ENCODE measurements at places on chromosomes 3 and 15.

GRCh38 chr3:82521657-82522056 lies 760.2 kb upstream of the GBE1 start:
- DNase-seq: no peak

GRCh38 chr3:112813016-112813415 lies 33.6 kb downstream of the CD200R1L start:
- no peak for DNase-seq

GRCh38 chr3:119315600-119316312 lies 21.6 kb downstream of the ARHGAP31 start:
- DNase-seq: no peak

DNA sequence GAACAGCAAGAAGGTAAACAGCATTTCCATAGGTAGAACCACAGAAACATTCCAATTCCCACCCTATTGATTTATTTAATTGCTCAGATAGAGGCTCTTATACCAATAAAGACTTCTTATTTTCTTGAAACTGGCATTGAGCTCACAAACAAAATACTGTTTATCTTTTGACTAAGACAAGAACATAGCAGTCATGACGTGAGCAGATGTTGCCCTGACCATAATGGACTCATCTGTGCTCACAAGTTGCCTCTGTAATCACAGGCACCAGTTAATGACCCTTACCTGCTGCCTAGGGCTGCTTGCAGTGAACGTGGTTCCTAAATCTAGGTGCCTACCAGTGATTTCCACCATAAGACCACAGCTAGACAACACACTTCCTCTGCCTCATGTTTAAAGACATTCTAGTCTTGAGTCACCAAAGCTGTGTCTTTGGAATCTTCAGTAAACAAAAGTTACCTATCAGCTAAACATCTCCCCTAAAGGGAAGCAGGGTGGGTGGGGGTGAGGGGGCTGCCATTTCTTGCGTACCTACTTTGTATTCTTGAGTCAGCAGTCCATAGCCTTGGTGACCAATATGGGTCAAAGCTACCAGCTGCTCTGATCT lies 2.1 kb downstream of the FYCO1 start:
- DNase-seq: no peak

- DNase-seq: no peak
These were observed 799 bp downstream of the ABI3BP start for GRCh38 chr3:100992231-100993012.

DNA sequence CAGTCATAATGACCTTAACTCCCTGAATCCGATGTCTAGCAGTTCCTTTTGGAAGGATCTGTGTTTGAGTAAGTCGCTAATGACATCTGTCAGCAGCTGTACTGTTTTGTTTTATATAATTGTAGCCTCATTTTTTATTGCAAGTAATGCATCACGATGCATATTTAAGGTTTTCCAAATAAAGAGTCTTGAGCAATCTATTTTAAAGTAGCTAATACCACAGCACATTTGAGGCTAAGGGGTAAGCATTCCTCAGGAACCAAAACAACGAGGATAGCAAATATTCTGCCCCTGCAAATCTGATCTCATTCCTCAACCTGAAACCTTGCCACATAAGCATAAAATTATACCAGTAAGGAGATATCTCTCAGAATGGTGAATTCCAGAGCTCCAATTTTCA lies 98.7 kb downstream of the TBC1D5 start:
- no peak for DNase-seq

DNA sequence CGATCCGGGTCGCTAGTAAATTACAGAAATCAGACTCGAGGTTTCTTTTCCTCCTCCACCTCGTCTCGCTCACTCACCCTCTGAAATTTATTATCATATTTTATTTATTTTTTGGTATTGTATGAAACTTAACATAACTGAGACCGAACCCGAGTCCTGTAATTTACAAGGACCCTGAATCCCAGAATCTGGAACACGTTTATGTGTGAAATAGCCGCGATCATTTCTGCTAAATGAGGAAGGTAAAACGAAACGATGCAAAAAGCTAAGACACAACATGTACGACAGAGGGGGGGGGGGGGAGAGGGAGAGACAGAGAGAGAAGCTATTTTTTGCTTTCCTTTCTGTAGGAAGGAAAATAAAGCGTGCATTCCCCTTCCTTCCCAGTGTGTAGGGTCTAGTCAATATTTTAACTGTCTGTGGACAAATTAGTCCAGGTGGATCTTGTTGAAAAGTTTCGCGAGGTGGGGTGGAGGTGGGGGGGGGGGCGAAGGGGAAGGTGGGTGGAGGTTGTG lies 1.6 kb downstream of the BBX start:
- no peak for DNase-seq

All from head of caudate nucleus (tissue), 42 donors.